G401 (cell line): ENCODE measurements at places on chromosomes 1 and 21. TPM values are rescaled to one million over a fixed set of nuclear protein-coding genes. Genes with fewer than 3 reads are reported as not detected.

MCOLN3 gene
- not detected in 2 replicates for total RNA-seq

- no peak for DNase-seq
These were observed 73.7 kb downstream of the CAPZB start for GRCh38 chr1:19411612-19412011.

- no peak for DNase-seq
These were observed 731.6 kb downstream of the MATN1 start for GRCh38 chr1:29991815-29992214.

DNA sequence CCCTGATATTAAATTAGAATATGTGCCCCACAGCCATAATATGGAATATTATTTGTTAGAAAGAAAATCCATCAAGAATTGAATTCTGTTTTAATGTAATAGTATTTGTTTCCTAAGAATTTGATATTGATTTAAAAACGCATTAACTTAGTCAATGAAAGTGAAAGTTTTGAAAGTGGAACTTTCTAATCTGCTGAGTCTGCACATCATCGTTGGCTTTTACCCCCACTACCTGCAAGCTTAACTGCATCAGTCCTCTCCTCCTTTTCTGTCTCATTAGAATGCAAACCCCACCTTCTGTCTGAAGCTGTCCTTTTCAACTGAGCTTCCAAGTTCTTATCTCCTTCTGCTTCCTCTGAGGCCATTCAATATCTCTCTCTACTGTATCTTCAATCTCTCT lies 42.5 kb downstream of the XCL1 start:
- DNase-seq = no peak

DNA sequence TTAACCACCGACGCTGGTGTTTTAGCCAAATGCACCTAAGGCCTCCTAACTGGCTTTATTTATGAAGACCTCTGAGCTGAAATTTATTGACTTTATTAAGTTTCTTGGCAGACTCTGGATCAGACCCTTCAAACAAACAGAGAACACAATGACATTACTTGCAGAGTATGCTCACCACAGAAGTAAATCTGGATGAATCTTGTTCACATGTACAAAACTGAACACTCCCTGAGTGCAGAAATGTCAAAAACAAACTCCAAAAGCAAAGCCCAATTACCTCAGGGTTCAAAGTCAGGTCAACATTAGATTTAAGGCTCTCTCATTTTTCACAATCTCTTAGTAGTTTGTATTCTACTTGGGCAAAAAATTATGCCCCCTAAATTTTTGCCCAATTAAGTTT lies 218.6 kb downstream of the SLC45A1 start:
- no peak for DNase-seq

GRCh38 chr1:4674117-4674516 lies 19.7 kb downstream of the AJAP1 start:
- DNase-seq = no peak

DNA sequence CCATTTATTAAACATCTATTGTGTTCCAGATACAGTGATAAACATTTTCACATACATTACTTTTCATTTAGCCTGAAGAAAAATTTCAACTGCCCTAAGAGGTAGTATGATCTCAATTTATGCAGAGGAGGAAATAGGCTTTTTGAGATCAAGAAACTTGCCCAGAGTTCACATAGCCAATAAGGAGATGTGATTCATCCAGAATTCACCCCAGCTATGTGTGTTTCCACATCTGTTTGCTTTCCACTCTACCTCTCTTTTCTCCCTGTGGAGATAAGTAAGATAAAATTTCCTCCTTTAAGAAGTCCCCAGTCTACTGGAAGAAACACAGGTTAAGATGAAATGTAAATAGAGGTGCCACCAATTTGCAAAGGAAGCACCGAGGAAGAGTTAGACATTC lies 199.7 kb upstream of the C8B start:
- DNase-seq = no peak

ARHGEF10L gene
- 16.4 and 19.6 TPM in 2 replicates for total RNA-seq
